ENCODE measurements at places on chromosomes 12 and 14. TPM values are rescaled to one million over a fixed set of nuclear protein-coding genes. Genes with fewer than 3 reads are reported as not detected.

The SUDS3 gene
- 43.2 TPM for total RNA-seq

The FSCB gene
- total RNA-seq, result not detected

The TSPAN19 gene
- total RNA-seq, result 0.35 TPM

The VPS33A gene
- total RNA-seq, result 26.8 TPM

The CD163 gene
- not detected for total RNA-seq

The TSPAN9 gene
- total RNA-seq, result 65.5 TPM

The ARMH4 gene
- 6.6 TPM for total RNA-seq

The TAS2R31 gene
- 2.9 TPM for total RNA-seq

- no peak for DNase-seq
Measured at GRCh38 chr12:3016191-3016590, 57.0 kb downstream of the TEAD4 start.

- DNase-seq, result no peak
Measured at GRCh38 chr12:48414021-48414420, 58.3 kb upstream of the ANP32D start.

DNA sequence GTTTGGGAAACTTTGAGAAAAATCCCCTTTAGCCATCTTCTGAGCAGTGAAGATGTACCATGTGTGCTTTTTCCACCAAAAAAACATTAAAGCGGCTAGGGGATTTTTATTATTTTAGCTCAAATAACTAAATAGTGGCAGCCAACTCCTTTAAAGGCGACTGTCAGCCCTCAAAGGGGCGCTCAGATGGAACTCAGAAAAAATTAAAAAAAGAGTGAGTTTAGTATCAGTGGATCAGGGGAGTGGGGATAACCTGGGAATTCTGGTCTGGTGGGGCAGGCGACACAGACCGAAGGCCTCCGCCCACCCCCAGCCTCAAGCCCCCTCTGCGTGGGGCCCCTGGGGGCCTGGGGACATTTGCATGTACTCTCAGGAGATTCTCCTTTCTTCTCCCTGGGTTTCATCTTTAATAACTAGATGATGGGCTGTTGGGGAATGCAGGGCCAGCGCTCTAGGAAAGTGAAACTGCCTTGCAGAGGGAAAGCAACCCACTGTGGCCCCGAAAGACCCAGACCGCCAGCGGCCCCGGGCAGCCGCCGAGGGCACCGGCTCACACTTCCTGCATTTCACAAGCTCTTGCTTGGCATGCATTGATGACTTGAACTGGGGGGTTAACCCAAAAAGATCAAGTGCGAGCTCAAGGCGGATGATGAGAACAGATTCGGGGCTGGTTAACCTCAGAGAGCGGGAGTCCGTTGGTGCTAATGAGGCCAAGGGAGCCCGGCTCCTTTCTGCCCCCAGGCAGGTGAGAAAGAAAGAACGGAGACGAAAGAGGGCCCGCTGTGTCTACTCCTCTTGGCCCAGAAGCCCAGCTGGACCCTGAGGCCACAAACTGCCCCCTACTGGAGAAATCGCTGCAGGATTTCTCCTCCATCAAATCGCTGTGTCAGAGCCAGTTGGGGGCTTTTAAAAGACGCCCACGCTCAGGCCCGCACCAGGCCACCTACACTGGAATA, 7.3 kb upstream of the BATF start:
- DNase-seq, result no peak

GRCh38 chr12:81288651-81289050, 210.8 kb downstream of the ACSS3 start:
- DNase-seq, result no peak

- DNase-seq, result no peak
Measured at GRCh38 chr12:93587611-93588010, 15.1 kb downstream of the SOCS2 start.

GRCh38 chr12:131901431-131902331, 7.3 kb downstream of the ULK1 start:
- no peak for DNase-seq

GRCh38 chr12:88242571-88242925, 100.4 kb downstream of the TMTC3 start:
- DNase-seq, result no peak

- no peak for DNase-seq
Measured at GRCh38 chr14:64899958-64900357, 14.3 kb upstream of the CHURC1 start.

DNA sequence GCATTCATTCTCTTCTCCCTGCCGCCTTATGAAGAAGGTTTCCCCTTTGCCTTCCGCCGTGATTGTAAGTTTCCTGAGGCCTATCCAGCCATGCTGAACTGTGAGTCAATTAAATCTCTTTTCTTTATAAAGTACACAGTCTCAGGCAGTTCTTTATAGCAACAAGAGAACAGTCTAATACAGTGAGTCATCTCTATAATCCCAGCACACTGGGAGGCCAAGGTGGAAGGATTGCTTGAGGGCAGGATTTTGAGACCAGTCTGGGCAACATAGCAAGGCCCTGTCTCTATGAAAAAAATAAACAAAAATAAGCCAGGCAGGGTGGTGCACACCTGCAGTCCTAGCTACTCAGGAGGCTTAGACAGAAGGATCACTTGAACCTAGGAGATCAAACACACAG, 259.9 kb downstream of the CEP128 start:
- no peak for DNase-seq

DNA sequence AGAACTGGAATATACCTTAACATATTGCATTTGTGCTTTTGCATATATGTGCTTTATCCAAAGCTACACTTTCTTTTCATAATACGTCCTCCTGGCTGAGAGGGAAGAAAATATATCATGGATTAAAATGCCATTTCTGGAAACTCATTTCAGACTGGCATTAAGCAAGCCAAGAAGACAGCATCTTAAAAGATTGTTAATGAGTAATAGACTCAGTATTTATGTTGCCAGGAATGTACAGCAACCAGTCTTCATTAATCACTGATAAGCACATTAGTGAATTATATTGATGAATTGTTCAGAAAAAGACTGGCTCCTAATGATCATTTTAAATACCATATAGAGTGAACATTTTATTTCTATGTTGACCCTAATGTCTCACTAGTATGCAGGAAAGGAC, 134.9 kb upstream of the IFNG-AS1 start:
- DNase-seq, result no peak

DNA sequence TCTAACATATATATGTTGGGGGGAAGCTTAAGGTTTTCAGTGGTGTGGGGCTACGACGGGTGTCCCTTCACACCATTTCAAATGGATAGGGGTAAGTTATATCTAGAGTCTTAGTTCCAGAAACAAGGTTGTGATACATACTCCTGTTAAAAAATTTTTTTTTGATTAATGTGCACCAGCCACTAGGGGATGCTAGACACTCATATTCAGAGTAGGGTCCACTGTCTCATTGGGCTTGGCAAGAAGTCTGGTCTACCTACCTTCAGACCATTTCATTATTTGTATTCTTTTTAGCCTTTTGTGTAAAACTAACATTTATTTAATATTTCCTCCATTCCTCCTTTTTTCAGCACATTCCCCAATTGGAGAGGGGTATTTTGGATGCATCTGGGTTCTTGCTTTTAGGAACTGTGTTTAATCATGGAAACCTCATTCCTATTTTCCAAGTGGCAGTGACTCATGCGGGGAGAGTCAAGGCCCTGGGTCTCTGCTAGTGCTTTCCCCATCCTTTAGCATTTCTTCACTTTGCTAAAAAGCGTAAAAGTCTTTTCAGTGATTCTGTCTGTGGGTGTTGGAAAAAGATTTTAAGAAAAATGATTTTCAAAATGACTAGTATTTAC, 33.4 kb downstream of the ANO4 start:
- DNase-seq, result no peak

DNA sequence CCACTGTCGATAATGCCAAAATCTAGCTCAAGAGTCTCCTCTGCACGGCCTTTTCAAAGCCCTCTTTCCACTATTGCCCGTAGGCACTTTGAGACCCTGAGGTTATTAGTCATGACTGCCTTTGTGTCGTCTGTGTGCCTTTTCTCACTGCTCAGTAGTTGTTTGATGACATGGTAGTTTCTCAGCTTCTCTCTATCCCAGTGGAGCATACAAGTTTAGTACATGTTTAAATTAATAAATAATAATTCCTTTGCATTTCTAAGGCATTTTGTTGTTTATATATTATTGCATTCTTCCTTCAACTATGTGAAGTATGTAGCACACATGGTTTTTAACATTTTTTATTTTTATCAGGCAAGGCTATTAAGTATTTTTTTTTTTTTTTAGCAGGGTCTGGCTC, 458.1 kb downstream of the PCNX1 start:
- no peak for DNase-seq

- DNase-seq, result peak; percentile 5
Measured at GRCh38 chr12:34119366-34119765, 97.1 kb downstream of the ALG10 start.

DNA sequence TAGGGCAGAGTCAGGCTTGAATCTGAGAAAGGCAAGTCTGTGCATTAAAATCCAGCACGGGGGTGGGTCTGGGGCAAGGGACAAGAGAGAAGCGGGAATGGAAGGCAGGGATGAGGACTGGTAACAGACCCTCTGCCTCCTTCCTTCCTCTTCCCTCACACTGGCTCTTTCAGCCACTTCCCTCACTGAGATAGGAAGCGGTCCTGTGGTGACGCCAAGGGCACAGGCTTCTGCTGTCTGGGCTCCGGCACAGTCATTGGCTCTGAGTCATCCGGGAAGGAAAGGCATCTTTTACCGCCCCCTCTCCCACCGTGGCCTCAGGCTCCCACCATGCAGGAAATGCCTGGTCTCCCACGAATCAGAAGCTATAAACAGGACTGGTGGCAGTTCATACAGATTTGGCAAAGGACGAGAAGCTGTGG, 70.2 kb downstream of the ETV6 start:
- no peak for DNase-seq

GRCh38 chr14:92460916-92461579, 52.5 kb upstream of the RIN3 start:
- DNase-seq, result no peak

DNA sequence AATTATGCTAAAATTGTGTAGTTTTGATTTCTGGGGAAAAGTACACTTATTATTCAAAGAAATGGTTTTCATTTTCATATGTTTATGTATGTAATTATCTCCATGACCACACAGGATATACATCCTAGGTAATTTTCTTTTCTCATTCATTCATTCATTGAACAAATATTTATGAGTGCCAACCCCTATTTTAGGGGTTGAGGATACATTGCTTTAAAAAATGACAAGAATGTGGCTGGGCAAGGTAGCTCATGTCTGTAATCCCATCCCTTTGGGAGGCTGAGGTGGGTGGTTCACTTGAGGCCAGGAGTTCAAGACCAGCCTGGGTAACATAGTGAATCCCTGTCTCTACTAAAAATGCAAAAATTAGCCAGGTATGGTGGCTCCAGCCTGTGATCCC, 40.9 kb downstream of the SGPP1 start:
- DNase-seq, result no peak

- DNase-seq, result no peak
Measured at GRCh38 chr14:21768116-21768874, 94.7 kb upstream of the OR4E1 start.

DNA sequence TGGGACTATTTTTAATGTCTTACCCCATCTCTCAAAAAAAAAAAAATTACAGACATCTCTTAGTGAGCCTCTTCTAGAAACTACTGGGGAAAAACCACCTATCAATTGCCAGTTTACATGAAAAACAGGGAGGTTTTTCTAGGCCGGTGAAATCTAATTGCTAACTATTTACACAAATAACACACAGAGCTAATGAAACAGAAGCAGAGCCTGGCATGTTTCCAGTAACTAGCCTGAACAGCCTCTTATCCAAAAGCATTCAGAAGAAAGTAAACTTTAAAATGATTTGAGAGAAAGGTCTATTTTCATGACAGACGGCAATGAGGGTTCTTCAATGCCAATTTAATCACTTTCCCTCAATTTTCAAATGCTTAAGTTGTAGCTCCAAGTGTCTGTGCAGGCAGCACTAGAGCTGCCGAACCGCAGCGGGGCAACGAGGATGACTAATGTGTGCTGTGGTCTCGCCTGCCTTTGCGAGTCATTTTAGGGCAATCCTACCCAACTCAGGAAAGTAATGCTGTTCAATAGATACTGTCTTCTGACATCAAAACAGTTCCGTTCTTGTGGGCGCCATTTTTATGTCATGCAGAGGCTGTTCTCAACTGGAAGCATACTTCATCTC, 84.6 kb downstream of the SETD3 start:
- DNase-seq, result no peak

DNA sequence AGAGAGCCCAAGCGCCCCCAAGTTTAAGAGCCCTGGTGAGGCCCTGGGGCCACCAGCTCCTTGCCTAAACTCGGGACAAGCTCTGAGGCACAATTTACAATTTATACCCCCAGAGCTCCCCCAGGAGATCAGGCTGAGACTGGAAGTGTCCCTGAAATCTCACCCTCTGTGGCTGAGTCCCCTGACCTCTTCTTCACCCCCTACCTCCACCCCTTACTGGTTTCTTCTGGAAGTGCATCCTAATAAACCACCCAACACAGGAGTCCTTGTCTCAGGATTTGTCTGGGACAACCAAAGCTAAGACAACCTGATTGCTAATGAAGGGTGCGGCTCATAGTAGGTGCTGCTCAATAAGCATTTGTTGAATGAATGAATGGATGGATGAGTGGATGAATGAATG, 206.4 kb downstream of the BCL11B start:
- DNase-seq, result no peak

DNA sequence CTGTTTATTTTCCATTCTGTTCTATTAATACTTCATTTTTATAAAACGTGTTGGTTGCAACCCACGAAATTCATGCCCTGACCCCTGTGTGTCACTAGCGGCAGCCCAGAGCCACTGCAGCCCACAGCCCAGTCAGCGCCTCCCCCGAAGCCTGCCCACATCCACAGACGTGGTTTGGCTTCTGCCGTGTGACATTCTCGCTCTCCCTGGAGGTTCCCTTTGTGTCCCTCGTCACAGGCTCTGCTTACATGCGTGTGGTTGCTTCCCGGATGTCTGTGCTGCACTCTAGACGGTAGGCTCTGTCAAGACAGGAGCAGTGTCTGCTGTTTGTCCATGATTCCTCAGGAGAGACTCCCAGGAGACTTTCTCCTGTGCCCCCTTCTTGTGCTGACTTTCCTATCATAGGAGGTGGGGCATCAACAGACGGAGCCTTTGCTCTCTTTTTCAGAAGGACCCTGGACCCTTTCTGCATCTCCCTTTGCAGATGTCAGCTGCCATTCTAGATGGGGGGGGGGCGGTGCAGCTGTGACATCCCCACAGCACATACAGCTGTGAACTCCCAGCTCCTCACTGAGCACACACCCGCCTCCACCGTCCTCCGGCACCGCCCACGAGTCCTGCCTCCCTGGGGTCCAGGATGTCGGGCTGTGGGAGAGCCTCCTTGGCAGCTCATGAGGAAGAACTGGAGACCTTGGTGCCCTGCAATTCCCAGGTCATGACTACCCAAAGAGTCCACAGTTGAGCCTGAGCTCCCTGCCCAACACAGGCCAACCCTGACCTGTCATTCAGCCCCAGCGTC, 36.8 kb upstream of the PIWIL1 start:
- no peak for DNase-seq

GRCh38 chr14:91356181-91356763, 61.3 kb downstream of the CCDC88C start:
- DNase-seq, result no peak
